ENCODE measurements at places on chromosomes 4 and X.

DNA sequence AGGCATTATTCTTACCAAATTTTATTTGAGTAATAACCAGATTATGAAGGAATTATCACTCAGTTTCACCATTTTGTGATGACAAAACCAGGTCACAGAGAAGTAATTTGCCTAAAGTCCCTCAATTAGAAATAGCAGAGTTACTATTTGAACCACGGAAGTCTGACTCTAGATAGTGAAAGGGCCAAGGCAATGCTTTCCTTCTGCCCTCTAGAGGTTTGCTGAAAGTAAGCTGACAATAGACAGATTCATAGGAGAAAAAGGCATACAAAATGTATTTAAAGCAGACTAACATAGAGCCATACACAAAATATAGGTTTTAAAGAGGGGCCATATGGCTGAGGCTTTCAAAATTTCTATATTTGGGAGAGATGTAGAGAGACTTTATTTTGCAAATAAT is 43.1 kb downstream of the CXXC4 start:
- no peak for DNase-seq

DNA sequence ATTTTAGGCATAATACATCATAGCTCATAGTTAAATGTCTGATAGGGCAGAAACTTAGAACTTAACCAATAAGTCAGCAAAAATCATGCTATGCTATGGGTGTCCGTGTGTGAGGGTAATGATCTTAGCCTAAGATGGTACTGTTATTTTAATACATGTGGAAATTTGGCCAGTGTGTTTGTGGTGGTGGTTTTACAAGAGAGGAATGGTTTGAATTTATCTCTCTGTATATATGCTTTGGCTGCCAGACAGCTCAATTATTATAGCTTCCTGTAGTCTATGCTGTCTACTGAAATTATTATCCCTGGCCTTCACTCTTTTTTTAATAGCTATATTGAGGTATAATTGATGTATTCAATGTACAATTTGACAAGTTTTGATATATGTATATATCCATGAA is 21.3 kb downstream of the ZNF330 start:
- no peak for DNase-seq

GRCh38 chr4:90444904-90445303 is 317.7 kb downstream of the CCSER1 start:
- DNase-seq: no peak

DNA sequence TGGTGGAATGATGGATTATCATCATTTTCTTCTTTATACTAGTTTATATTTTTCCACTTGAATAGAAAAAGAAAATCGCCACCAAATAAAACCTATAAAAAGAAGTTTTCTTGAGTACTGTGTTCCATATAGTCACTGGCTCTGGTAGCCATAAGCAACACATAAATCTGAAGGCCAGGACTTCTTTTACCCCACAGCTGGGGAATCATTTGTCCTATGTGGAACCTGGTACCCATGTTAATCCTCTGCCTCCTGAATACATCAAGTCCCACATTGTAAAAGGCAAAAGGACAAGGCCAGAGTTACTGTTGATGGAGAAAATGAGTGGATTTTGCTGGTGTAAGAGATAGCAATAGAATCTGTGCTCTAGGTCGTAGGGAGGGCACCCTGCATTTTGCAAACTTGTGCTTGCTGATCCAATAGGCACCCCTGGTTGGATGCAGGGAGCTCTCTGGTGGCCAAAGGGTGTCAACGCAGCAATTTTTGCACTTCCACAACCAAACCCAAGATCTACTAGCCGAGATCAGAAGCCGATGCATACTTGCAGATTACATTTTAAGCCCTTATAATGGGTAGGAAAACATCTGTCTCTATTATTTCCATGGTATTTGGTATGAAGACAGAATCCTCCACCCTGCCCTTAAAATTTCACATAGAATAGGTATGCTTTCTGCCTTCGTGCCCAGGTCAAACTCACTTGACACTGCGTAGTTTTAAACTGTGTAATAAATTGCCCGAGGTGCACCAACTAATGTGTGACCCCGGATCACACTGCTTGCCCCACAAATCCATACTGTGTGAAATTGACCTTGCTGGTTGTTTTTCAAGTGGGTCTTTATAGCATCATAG is 146.2 kb upstream of the SCML1 start:
- peak; percentile 86 for DNase-seq

GRCh38 chr4:36322921-36323354 is 41.5 kb downstream of the DTHD1 start:
- no peak for DNase-seq

DNA sequence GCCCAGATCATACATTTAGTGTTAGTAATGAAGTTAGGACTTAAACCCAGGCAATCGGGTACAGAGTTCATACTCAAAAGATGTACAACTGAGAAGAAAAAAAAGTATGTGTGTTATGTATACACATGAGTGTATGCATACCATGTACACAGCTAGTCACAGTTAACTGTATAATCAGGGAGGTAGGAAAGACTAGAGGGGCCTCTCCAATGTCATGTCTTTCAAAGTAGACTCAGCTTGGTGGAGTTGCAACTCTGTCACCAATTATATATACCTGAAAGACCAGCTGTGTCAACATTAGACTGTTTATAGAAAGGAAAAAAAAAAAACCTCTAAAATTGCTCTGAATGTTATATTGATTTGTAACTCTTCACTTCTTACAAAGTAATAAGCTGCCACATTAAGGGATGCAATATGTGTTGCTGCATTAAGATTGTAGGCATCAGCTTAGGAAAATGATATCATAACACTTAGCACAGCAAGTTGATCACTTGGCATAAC is 167.5 kb downstream of the DCTD start:
- DNase-seq: no peak

DNA sequence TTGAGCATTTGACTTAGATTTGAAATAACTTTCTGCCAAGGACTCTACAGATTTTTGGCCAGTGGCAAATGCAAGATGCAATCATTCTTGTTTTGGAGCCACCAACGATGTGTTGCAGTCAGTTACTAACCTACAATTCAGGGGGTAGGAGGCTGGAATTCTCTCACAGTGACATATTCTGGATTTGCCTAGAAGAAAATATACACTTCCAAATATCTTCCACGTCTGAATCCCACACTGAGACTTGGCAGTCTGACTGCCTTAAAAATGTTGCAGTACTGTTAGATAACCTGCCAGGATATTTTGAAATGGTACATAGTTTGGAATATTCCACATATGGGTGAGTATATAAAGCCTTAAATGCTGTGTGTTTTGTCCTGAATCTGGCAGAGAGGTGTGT is 27.6 kb upstream of the AGTR2 start:
- no peak for DNase-seq

DNA sequence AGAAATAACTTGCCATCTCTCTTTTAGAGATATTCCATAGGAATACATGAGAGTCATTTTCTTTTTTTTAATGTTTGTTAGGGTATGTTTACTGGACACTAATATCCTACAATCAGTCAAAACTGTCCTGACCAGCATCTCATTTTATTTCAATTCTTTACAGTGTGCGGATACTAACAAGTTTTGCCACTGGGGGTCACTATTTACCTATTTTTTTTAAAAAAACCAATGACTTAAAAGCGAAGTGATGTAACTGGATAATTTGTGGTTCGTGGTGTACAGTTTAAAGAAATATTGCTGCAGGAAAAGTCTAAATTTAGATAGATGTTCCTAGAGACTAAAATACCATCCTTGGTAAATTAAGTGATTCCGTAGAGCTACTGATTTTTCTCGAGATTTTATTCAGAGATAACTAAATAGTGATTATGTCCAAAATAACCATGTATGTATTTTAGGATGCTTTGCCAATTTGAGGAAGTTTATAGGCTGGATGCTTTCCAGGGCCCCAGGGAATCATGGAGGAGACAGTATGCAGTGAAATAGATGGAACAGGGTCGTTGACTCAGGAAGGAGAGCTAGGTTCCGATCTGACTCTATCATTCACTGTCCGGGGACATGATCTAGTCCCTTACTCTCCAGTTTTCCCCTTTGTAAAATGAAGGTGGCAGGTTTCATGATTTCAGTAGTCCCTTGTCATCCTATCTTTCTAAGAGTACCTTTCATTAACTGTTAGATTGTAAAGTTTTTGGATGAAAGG is 34.0 kb upstream of the GNPDA2 start:
- DNase-seq: no peak

- DNase-seq: no peak
These were observed 7.9 kb upstream of the MSANTD1 start for GRCh38 chr4:3240936-3241522.

DNA sequence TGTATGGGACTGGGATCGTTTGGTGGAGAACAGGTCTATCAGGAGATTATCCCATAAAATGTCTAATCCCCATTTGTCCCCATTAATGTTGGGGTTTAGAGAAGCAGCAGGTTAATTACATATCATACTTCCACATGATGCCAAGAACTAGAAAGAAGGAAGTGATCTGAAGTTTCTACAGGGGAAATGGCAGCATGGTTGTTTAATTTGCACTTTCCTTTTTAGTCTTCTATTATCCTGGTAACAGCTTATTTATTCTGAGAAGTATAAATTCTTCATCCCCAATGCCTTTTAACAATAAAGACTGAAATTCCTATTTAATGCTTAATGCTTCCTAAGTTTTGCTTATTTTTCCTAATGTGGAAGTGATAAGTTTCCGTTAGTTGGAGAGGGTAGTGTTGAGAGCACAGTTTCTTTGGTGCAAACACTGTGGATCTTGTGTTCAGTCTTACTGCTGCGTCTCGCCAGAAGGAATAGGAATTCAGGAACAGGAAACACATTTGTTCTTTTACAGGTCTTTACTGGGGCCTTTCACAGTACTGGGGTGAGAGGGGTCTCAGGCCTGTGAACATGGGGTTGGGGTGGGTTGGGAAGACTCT is 59.5 kb upstream of the TADA2B start:
- no peak for DNase-seq

GRCh38 chr4:10664408-10664807 is 20.2 kb downstream of the CLNK start:
- no peak for DNase-seq

DNA sequence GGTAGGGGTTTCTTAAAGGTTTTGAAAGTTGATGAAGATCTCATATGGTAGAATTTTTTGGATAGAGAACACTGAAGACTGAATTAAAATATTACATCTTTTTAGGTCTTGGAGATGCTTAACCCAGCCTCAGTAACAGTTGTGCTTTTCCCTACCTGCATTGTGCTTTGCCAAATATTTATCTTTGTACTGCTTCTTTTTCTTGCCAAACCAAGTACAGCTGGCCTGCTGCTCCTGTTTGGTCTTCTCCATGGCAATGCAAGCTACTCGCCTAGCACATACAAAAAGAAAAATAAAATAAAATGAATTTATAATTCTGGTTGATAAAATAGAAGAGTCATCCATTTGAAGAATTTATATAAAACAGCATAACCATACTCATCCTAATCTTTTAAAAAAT is 95.4 kb downstream of the NYX start:
- no peak for DNase-seq

GRCh38 chr4:156547439-156547838 is 424.2 kb downstream of the PDGFC start:
- DNase-seq: no peak

GRCh38 chr4:165540206-165540830 is 161.5 kb downstream of the CPE start:
- no peak for DNase-seq

DNA sequence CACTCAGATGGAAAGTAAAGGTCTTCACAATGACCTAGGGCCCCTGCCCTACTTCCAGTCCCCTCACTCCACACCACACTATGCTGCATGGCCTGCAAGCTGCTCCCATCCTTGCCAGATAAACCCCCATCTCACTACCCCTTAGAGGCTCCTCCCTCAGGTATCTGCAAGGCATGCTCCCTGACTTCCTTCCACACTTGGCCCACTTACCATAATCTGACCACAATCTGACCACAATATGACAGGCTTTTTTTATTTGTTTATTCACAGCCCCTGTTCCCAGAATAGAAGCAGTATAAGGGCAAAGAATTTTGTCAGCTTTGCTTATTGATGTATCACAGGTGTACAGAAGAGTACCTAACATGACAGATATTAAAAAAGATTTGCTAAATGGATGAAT is 124.7 kb downstream of the CAMK2D start:
- DNase-seq: no peak

DNA sequence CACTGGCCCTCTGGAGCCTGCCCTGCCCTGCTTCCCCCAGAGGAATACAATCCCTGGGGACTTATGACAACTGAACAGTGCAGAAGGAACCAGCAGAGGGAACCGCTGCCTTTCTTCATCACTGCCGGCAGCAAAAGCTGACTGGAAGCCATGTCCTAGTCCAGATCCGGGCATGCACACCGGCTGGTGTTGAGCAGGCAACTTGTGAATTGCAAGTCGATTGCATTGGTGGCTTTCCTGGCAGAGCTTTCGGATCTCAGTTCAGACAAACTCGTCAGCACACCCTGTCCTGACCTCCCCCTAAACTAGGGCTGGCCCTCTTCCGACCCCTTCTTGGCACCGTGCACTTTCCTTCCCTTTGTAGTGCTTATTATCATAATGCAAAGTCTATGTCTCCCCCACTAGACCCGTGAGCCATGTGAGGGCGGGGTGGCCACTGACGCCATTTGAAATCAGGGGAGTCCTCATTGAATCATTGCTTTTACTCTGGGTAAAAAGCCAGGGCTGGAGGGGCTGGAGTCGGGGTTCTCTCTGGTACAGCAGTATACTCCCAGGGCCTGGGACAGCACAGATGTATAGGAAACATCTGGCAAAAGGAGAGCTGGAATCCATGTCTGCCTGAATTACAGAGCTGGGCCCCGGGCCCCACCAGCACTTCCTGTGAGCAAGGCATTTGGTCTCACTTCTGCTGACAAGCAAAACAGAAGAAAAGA is 1.8 kb downstream of the ARHGAP4 start:
- no peak for DNase-seq

DNA sequence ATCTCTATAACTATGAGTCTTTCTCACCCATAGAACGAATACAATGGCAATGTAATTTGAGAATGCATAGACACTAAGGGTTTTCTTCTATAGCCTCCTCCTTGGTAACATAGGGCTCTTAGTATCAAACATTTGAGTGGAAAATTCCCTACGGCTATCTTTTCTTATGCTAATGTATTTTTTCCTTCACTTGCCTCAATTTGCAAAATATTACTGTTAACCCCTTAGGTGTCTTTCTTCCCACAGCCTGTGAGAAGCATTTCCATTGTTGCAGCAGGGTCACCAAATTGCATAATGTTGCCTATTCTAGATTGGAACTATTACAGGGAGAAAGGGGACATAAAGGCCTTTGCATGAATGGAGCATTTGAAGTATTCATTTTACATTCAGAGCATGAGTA is 140.5 kb upstream of the RAPGEF2 start:
- DNase-seq: no peak

GRCh38 chrX:12159799-12160198 is 21.5 kb downstream of the FRMPD4 start:
- DNase-seq: no peak

DNA sequence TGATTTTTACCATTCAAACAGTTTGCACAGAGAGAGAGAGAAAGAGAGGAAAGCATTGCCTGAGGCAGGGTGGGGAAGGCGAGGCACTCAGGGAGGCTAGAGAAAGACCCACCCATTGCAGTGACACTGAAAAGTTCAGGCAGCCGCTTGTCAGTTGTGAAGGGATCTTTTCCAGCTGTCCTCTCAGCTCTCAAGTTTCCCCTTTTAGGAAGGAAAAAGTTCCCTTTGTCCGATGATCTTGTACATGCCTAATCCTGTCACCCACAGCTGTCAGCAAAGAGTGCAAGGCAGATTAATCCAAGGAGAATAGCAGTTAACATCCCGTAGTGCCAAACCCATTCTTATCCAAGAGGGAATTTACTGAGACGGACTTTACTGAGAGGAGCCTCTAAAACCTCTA is 255.0 kb downstream of the MAGEB5 start:
- no peak for DNase-seq
